ENCODE measurements at places on chromosomes 6 and 20.

DNA sequence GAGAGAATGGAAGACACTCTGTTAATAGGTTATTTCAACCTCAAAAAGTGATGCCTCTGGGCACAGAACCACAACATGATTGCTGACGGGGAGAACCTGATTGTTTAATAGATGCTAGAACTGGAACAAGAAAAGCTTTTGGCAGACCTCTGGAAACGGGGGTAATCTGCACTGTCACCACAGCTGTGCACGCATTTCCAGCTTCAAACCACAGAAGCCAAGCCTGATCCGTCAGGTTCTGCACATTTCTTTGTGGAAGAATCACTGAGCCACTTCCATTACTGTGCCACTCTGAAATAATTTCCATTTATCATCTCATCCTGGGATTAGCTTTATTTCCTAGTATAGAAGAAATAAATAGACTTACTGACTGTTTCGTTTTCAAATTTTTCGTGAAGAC is 309.3 kb downstream of the FARS2 start:
- DNase-seq = no peak

DNA sequence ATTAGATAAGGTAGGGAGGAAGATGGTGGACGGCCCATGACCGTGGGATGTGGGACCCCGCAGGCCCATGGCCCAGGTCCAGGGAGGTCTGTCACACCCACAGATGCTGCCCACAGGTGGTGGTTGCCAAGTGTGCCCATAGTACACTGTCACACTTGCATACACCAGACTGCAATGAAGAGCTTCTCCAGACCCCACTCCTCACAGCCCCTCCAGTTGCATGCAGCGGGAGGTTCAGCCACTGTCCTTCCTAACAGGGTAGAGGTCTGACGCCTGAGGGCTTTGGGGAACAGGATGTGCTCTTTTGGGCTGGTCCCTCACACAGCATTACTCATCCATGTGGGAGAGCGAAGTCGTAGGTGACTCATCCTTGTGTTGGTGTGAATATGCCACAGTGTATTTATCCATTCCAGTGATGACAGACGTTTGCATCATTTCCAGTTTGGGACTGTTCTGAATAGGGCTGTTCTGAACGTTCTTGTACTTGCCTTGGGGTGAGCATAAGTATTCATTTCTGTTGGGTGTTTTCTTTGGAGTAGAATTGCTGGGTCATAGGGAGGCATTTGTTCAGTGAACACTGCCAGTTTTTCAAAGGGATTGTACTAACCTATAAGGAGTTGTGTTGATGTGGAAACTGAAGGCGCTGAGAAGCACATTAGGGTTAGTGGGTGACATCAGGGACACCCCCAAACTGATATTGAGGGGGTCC is 10.1 kb upstream of the PYGB start:
- no peak for DNase-seq

- no peak for DNase-seq
Observed at GRCh38 chr6:124869416-124869815, 92.8 kb upstream of the RNF217 start.

DNA sequence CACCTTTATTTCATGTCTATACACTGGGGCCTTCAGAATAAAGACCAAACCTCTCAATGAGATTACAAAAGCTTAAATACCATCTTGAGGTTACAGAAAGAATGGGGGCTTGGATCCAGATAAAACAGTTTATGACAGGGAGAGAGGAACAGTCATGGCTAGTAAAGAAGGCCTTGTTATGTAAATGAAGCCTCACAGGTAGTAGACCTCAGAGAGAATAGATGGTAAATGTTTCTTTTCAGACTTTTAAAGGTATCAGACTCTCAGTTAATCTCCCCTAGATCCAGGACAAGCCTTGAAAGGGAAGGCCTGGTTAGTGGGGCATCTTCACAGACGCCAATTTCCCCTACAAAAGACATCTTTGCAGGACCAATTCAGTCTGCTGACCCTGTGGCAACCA is 1325.6 kb downstream of the HACE1 start:
- DNase-seq = no peak

- no peak for DNase-seq
Observed at GRCh38 chr20:38272961-38273360, 12.4 kb upstream of the KIAA1755 start.

GRCh38 chr6:63572747-63573075 is 431 bp downstream of the LOC128125822 start:
- DNase-seq = no peak

DNA sequence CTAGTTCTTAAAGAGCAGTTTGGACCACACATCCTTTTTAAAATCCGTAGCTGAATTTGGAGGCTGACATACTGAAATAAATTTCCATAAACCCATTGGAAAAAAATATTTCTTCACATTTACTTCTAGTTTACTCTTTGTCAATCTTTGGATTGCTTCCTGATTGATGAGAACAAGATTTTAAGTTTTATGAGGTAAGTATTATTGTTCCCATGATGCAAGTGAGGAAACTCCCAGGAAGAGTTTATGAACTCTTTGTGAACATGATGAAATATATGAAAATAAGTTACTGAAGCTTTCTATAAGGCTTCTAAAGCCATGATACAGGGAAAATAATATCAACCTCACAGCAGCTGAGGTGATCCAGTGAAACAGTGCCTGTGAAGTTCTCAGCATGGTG is 320.0 kb downstream of the GJA1 start:
- no peak for DNase-seq

DNA sequence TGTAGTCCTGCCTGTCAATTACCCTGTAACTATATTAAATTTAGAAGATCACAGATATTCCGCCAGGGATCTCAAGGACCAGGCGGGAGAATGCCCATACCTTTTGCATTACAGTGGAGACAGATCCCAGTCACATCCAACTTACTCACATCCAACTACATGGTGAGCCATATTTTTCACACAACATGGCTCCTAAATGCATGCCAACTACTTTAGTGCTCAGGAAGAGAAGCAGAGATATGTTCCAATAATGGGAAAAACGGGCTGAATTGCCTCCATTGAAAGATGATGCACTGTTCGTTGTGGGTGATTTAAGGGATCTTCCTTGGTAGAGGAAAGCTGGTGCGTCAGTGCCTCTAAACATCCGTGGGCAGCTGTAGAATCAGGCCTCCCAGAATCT is 304.5 kb downstream of the CD83 start:
- no peak for DNase-seq

DNA sequence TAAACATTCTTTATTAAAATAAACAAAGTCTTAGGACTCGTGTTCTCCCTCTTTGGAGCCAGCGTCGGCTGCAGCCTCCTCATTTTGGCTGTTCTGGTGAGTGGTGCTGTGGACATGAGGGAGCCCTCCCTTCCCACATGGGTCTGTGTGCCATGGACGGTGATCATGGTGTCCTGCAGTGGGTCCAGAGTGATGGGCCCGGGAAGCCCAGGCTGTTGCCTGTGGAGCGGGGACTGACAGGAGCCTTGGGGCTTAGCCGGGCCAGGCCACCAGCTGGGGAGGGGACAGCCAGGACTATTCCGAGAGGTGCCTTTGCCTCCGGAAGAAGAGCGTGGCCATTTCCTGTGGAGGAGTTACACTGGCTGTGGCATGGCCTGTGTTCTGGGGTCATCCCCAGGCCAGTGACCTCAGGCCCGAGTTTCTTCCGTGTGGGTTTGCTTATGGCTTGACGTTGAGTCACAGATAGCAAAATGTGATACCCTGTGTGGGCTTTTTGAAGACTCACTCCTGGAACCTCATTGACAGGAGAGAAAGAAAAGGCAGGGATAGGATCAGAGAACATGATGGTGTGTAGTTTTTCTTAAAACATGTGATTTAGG is 153.4 kb downstream of the DTNBP1 start:
- DNase-seq = no peak

- no peak for DNase-seq
Observed at GRCh38 chr6:11309947-11310665, 77.6 kb upstream of the NEDD9 start.

DNA sequence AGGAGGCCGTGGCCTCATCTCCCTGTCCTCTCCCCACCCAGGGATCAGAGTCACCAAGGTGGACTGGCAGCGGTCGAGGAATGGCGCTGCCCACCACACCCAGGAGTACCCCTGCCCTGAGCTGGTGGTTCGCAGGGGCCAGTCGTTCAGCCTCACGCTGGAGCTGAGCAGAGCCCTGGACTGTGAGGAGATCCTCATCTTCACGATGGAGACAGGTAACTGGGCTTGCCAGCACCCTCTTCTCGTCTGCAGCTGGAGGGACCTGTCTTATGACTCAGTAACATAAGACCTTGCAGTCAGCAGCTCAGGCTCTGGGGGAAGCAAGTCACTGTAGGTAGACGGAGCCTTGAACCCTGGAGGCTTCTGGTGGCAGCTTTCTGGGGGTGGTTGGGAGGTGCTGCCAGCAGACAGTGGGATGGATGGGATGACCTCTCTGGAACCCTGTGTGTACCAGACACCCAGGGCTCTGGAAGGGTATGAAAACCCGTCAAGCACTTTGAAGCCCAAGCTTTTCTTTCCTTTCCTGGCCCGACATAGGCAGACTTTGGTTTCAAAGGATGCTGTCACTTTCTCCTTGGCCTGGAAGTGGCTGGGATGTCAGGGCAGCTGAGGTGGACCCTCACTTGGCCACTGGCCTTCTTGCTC is 13.8 kb downstream of the TGM6 start:
- no peak for DNase-seq

DNA sequence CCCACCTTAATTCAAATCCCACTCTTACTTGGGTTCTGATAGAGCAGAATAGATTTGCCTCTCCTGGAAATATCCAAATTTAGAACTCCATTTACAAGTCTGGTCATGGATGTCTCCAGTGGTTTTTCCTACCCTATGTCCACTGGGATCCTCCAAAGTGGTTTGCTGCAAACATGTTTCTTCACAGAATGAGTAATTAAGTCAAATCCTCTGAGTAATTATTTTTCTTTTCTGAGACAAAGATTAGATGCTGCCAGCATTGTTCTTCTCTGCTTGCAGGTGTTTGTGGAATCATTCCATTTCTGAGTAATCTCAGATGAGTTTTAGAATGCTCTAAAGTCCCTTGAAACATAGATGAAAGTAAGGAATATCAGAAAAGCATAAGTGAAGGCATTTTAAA is 21.9 kb downstream of the DTD1 start:
- DNase-seq = no peak

DNA sequence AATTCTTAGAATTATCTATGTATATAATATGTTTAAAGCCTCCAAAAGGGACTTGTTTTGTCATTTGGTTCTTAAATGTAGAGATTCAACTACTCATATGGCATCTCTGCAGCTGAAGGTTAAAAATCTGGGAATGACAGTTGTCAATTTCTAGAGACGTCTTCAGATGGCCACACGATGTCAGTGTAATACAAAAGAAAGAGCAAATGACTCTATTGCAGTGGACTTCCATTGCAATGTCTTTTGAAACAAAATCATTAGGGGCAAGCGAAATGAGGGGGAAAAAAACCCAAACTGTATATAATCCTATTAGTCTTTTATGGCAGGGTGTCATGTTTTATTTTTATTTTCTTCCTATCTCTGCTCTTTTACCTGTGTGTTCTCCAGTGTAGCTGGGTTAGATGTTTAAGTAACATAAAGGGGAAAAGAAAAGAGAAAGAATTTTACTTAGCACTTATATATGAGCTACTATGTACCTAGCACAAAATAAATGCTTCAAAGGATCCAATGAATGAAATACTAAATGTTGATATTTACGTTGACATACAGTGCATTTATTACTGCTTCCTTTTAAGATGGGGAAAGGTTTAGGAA is 26.2 kb downstream of the CCN2 start:
- no peak for DNase-seq

DNA sequence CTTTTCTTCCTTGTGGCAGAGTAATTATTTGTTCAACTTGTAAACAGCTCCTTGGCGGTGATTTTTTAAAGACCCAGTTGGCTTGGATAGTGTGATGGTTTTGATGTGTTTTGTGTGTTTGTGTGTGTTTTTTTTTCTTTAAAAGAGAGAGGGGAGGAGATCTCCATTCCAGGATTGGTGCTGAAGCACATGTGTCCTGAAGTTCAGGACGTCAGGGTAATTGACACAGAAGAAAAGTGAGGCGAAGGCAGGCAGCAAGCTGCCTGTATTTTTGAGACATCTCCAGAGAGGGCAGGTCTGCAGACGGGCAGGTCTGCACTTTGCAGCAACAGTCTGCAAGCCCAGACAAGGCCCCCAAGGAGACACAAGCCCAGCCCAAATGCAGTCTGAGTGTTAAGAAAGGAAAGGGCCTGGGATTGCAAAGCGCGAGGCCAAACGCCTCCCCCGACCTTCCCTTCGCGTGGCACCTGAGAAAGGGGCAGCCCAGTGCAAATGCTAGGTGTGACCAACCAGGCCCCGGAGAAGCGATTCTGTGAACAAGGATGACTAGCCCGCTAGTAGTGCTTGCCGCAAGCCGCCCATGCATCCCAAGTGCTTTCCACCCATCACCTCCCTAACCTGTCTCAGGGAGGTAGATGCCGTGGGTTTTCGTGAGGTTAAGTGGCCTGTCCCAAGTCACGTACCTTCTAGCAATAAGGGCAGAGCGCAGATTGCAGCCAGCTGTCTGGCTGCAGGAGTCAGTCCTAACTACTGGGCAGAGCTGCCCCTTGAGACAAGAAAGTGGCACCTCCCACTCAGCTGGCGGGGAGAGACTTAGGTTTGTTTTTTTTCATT is 230.5 kb downstream of the ZMYND8 start:
- DNase-seq = no peak

DNA sequence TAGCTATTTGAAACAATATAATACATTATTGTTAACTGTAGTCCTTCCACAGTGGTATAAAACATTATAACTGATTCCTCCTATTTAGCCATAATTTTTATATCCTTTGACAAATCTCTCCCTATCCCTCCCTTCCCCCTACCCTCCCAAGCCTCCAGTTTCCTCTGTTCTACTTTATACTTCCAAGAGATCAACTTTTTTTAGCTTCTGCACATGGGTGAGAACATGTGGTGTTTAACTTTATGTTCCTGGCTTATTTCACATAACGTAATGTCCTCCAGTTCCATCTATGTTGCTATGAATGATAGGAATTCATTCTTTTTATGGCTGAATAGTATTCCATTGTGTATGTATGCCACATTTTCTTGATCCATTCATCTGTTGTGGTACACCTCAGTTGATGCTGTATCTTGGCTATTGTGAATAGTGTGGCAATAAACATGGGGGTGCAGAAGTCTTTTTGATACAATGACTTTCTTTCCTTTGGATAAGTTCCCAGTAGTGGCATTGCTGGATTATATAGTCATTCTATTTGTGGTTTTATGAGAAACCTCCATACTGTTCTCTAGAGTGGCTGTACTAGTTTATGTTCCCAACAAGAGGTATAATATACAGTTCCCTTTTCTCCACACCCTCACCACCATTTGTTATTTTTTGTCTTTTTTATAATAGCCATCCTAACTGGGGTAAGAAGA is 205.0 kb downstream of the KCNQ5 start:
- no peak for DNase-seq

DNA sequence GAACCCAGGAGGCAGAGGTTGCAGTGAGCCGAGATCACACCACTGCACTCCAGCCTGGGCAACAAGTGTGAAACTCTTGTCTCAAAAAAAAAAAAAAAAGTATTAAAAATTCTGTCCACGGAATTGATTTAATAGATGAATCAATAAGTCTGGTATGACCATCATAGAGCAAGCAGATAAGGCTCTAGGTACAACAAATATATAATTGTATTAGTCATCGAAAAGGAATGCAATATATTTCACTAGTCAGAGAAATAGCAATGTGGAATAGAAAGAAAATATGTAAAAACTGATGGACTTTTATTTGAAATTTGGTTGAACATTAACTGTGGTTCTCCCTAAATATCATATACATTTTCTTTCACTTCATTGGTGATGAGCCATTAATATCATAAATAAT is 476.8 kb upstream of the AGPAT4 start:
- no peak for DNase-seq
